Activated CD8-positive, alpha-beta memory T cell treated with anti-CD3 and anti-CD28 coated beads for 36 hours (primary cell): ENCODE measurements at places on chromosomes 2 and 18. TPM values are rescaled to one million over a fixed set of nuclear protein-coding genes. Genes with fewer than 3 reads are reported as not detected.

ITGB6 gene
- not detected for total RNA-seq

POTEC gene
- not detected for total RNA-seq

RSAD2 gene
- total RNA-seq: 0.17 TPM

DYNAP gene
- not detected for total RNA-seq

SAP130 gene
- total RNA-seq: 22.9 TPM

POTEI gene
- not detected for total RNA-seq

IL1F10 gene
- not detected for total RNA-seq

UBR3 gene
- total RNA-seq: 23.8 TPM

KIAA2012 gene
- not detected for total RNA-seq

PUS10 gene
- 8.7 TPM for total RNA-seq

IL36RN gene
- not detected for total RNA-seq

SLC14A1 gene
- total RNA-seq: 2.5 TPM

TGOLN2 gene
- total RNA-seq: 85.4 TPM

SLC5A7 gene
- not detected for total RNA-seq

FSHR gene
- total RNA-seq: not detected

IL37 gene
- not detected for total RNA-seq

TCF4 gene
- 0.84 TPM for total RNA-seq

STARD6 gene
- 0.23 TPM for total RNA-seq
